RCC 7860 (cell line): ENCODE measurements at places on chromosomes 16 and 17.

DNA sequence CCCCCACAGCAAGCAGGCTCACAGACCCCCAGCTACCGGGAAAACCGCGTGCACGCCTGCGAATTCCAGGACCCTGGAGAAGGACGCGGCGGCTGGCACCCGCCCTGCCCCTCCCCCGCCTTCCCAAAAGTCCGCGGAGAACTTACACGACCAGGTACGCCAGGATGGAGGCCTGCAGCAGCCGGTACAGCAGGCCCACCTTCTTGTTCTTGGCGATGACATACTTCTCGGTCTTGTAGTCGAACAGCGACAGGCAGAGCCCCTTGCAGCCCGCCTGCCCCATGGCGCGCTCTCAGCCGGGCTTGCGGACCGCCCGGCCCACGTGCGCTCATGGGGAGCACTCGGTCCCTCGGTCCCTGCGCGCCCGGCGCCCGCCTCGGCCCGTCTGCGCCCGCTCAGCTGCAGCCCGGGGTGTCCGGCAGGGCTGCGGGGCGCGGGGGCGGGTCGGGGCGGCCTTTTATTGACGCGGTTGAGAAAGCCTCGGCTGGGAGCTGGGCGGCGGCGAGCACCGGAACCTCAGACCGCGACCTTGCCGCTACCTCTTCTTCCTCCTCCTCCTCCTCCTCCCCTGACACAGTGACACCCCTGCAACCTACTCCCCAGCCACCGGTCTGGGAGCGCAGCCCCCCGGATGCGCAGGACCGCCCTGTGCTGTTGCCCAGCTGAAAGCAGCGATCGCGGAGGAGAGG is at the start of gene P2RX5:
Gene P2RX5, minus strand, starts transcription at position 433 of the 689 bp plus-strand sequence. Its CDS starts 150 bp downstream, at position 283.
- DNase-seq, result no peak

DNA sequence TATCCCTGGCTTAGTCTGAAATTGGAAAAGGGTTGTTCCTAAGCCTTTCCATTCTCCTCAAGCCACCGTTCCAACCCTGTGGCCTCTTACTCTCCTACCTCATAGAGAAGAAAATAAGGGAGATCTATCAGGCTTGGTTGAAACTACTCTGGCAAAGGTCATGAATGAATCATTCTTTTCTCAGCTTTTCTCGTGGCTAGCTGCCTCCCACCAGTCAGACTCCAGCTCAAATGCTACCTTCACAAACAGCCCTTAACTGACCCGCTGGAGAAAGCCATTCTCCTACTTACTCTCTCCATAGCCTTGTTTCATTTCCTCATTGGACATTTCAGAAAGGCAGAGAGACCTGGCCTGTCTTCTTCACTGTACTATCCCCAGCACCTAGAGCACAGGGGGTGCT is 8.9 kb downstream of the MYH10 start:
- no peak for DNase-seq

GRCh38 chr17:56291226-56291805 is 138.0 kb downstream of the ANKFN1 start:
- DNase-seq, result no peak

DNA sequence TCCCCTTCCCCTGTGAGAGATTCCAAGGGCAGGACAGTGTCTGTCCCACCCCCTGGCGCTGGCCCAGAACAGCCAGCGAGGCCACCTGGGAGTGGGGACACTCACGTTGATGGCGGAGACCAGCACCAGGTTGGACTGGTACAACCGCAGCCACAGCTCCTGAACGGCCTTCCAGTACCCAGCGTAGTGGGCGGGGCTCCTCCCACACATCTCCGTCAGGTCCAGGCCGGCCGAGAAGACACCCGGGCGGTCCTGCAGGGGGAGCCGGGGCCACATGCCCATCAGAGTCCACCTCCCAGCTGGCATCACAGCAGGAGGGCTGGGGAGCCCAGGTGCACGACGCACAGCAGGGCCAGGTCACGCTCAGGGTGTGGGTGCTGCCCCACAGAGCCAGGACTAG is 7.1 kb downstream of the ECI1 start:
- DNase-seq, result no peak

- DNase-seq, result no peak
These were observed 13.8 kb downstream of the RBFOX3 start for GRCh38 chr17:79597040-79597439.

DNA sequence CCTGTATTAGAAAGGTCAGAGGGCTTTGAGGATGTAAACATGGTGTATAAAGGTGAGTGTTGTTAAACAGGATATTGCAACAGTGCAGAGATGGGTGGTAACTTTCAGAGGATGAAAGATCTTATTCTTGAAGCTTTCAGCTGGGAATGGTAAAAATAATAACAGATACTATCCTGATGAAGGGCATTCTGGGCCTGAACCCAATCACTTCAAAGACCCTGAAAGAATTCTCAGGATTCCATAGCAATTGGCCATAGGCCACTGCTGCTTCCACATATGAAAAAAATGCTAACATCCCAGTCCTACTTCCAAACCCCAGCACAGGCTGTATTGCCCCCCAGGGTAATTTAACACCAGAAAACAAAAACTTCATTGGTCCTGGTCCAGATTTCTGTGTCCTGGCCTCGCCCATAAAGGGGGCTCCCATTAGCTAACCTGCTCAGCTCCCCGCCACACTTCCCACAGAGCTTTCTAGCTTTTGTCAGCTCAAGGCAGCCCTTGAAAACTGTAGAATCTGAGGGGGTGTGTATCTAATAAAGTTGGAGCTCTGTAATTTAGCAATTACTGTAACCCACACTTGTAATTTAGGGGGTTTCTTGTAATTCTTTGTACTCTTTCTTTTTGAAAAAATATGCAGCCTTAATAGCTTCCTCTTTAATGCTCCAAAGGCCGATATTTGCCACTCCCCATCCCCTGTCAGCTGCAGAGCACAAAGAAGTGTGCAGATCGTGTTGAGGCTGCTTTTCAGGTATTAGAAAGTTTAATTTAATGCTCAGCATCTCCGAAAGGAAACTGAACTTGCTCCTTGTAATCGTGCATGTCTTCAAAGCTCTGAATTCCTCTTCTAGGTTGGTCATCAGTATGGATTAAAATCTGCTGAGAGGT is 371.5 kb downstream of the SEC14L1 start:
- DNase-seq, result no peak

DNA sequence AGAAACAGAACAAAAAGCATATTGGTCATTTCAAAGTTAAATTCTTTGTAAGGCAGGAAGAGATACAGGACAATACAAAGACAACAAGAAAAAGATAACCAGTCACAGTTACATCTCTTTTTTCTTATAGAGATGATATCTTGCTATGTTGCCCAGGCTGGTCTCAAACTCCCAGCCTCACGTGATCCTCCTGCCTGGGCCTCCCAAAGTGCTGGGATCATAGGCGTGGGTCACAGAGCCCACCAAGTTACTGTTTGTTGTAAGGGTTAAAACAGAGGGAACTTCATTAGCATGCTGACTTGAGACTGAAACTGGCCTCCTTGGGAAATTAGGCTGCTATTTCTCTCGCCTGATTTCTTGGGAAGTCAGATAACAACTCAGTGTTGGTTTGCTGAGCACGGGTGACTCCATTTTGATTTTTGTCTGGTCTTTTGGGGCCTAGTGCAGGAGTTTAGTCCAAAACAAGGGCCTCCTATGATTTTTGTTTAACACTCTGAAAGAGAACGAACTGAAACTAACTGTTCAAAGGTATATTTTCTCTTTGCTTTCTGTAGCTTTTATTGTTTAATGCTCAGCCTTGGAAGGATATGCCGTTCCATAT is 31.5 kb upstream of the SEC14L1 start:
- DNase-seq, result no peak

DNA sequence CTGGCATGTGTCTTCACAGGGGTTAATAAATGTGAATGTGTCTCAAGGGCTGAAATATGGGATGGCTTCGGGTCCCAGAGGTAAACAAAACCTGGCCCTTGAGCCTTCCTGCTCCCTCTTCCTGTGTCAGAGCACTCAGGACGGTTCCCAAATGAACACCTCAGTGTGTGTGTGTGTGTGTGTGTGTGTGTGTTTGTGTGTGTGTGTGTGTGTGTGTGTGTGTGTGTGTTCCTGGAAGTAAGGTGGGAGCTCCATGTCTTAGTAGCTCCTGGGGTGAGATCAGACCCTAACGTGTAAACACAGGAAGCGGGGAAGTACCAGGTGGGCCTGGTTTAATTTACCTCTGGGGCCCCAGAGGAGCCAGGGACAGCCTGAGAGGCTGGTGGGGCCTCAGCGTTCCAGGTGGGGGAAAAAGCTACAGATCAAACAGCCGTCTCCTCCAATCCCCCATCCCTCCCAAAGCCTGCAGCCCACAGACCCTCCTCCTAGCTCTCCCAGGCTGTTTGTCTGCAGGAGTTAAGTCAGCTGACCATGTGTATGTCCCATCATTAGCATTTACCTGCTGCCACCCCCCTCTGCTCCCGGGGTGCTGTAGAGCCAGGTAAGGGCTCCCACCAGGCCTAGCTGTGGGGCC is 6.1 kb downstream of the KIF19 start:
- no peak for DNase-seq

GRCh38 chr16:66382966-66383299 is 16.4 kb downstream of the CDH5 start:
- DNase-seq, result peak; percentile 95

DNA sequence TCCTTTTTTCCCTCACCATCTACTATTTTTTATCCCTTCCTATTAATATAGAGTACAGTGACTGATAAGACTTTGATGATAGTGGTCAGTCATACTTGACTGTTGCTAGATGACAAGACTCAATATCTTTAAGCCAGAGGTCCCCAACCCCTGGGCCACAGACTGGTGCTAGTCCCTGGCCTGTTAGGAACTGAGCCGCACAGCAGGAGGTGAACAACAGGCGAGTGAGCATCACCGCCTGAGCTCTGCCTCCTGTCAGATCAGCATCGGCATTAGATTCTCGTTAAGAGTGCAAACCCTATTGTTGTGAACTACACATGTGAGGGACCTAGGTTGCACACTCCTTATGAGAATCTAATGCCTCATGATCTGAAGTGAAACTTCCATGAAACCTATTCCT is 341.3 kb downstream of the BCAS3 start:
- no peak for DNase-seq

- no peak for DNase-seq
These were observed 46.9 kb downstream of the IRX6 start for GRCh38 chr16:55370762-55371482.

DNA sequence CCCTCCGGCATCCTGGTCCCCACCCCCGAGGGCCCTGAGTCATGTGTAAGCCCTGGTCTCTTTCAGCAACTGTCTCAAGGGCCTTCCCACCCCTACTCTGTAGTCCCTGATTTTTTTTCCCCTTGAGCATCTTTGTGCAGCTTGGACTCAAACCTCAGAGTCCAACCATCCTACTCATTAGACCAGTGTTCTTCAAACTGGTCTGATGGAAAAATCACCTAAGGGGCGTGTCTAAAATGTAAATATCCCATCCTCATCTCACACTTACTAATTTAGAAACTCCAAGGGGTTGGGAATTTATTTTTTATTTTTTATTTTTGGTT is 624 bp downstream of the G6PC3 start:
- DNase-seq, result no peak

GRCh38 chr17:83201206-83202001 is 122.0 kb downstream of the METRNL start:
- DNase-seq, result no peak

DNA sequence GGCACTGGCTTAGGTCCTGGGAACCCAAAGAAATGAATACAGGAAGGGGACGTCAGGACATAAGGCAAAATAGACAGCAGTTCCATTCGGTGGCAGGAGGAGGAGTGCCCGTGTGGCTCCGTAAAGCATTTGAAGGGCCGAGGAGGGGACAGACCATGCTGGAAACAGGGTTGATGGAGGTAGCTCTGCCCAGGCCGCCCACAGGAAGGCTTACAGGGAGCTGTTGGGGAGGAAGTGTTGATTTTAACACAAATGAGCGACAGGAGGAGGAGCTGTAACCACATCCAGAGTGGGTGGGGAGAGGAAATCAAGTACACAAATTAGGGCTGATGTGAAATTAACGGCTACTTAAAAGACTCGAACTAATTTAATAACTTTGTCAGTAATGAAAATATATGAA is 54.6 kb downstream of the RBFOX3 start:
- no peak for DNase-seq

GRCh38 chr17:63542942-63543821 is 7.1 kb upstream of the DCAF7 start:
- DNase-seq, result no peak

DNA sequence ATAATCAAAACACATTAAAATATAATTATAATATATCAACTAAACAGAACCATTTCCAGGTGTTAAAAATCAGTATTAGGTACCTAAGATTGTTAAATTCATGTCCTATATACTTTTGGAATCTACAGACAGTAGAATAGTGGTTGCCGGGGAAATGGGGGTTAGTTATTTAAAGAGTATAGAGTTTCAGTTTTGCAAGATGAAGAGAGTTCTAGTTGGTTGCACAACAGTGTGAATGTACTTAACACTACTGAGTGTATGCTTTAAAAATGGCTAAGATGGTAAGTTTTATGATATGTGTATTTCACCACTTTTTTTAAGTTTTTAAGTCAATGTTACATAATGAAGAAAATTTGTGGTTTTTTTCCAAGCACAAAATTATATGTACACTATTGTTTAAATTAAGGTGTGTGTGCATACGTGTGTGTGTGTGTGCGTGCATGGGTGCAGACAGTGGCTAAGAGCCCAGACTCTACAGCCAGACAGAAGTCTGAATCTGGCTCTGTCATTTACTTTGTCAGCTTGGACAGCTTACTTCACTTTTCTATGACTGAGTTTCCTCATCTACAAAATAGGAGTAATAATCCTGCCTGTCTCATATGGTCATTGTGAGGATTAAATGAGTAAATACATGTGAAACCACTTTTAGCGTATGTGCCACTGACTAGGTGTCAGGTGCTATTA is 25.3 kb upstream of the PHAF1 start:
- no peak for DNase-seq

GRCh38 chr16:63776034-63776433 is 1345.8 kb downstream of the CDH11 start:
- DNase-seq, result no peak

- no peak for DNase-seq
These were observed 46.5 kb upstream of the CDRT4 start for GRCh38 chr17:15513856-15514459.

DNA sequence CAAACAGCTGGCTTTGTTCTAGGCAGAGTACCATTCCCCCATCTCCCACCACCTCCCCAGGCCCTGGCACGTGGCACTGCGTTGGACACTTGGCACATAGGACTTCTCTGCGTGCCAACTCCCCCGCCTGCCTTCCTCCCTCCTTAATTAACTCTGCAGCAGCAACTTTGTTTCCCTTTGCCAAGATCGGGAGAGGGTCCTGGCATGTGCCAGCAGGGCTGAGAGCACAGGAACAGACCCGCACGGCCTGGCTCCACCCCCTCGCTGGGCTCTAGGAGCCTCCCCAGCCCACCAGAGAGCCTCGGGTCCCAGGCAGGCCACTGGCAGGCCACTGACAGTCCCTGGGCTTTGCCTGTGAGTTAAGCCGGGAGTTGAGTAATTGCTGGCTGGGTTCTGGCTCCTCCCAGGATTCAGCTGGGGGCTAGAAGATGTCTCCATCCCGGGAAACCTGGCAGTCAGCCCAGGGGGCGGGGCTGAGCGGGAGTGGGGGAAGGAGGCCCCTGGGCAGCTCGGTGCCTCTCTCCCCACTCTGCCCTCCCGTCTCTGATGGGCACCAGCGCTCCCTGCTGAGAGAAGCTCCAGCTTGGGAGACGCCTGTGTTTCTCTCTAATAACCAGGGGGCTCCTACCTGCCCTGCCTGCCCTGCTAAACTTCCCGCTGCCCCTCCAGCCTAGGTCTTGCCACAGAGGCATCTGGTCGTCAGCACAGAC is 224.0 kb upstream of the TNRC6C start:
- no peak for DNase-seq
